C1 segment of cervical spinal cord (tissue), 14 donors: ENCODE measurements at places on chromosomes 2 and 18.

DNA sequence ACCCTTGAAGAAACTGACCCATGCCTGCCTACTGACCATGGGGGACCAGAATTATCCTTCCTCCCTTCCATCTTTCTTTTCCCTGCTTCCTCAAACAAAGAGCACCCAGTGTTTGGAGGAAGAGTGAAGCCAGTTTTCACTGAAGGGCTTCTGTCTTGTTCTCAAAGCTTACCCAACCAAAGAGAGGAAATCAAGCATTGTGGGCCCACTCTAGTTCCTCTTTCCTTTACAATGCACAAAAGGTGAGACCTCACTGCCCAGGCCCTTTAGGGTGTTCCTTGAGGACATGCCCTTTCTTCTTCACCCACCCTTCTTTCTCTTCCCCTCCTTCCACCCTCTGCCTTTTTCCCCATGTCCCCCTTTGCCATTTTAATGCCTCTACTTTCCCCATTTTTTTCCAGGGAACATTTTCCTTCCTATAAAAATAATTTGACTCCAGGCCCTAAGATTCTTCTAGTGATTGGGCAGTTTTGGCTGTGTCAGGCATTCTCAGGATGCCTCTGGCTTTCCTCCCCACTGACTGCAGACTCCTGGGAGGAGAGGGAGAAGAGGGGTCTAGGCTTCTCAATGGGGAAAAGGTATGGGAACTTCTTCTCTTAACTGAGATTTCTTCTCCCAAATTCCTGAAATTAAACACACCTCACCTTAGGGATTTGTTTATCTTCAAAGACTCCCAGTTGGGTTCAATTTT lies 126.6 kb upstream of the RMDN2 start:
- DNase-seq = no peak

DNA sequence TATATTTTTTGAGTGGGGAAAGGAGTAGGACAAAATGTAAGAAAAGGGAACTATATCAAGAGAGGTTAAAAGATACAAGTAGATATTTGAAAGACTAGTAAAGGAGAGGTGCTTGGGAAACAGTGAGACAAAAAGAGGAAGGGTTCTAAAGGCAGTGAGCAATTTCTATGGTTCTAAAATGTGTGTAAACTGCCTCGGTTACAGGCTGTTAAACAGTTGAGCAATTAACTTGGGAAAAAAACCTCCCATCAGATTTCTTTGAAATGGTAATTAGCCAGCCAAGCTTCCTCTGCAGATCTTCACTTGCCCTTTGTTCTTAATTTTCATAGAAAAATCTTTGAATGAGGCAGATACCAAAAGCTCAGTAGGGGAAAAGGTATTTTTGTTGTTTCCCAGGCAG lies 238.7 kb upstream of the KCNH7 start:
- DNase-seq = no peak

GRCh38 chr2:174761837-174762236 lies 2.4 kb downstream of the CHRNA1 start:
- DNase-seq = no peak

DNA sequence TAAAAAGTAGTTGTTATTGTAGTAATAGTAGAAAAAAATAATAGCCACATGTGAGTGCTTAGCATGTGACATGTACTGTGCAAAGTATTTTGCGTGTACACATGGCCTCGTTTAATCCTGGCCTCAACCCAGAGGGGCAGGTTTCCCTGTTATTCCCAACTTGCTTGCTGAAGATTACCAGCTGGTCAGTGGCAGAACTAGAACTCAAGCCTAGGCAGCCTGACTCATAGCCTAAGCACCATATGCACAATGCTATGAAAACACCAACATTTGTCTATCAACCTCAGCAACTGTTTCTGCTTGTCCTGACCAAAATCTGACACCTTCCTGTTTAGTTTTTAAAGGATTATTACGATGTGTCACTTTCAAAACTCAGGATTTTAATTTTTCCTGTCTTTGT lies 234.9 kb upstream of the SMAD7 start:
- DNase-seq = no peak

GRCh38 chr2:12333293-12333692 lies 383.4 kb upstream of the TRIB2 start:
- DNase-seq = no peak

- no peak for DNase-seq
Observed at GRCh38 chr2:31083234-31083993, 54.8 kb downstream of the GALNT14 start.

- no peak for DNase-seq
Observed at GRCh38 chr2:15023221-15023620, 390.7 kb downstream of the LRATD1 start.

- no peak for DNase-seq
Observed at GRCh38 chr2:159116922-159117321, 148.5 kb downstream of the TANC1 start.

GRCh38 chr2:46963941-46964673 lies 48.5 kb upstream of the MCFD2 start:
- no peak for DNase-seq

GRCh38 chr2:222311319-222311977 lies 12.7 kb upstream of the PAX3 start:
- no peak for DNase-seq

DNA sequence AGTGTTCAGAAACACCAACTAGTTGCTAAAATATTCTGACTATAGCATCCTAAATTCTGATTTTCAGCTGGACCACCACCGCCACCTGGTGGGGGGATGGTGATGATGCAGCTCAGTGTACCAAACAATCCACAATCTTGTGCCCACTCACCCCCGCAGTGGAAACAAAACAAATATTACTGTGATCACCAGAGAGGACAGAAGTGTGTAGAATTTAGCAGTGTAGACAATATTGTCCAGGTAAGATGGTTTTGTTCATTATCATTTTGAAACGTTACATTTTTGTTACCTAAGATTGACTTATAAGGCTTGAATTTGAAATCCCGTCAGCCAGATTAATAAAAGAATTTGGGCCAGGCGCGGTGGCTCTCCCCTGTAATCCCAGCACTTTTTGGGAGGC lies 31.7 kb upstream of the UBXN4 start:
- no peak for DNase-seq

DNA sequence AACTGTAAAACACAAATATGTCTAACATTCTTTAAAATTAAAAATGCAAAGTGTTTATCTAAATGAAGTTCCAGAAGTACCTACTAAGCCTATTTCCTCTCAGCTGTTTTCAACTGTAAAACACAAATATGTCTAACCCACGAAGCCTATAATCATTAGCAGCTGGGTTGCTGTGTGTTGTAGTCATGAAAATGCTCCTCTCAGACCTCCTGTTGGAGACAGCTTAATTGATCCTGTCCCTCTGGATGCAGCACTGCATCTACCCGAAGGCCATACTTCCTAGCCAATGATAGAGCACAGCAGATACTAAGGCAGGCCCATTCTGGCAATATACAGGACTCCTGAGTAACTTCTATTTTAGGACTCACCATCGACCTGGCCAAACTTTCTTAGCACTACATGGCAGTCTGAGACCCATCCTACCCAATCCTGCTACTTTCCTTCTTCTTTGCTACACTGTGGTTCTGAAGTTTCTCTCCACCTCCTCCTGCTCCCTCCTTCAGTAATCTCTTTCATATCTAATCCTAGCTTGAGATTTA lies 92.5 kb upstream of the RBBP8 start:
- no peak for DNase-seq

GRCh38 chr2:49973436-49973835 lies 819.1 kb upstream of the FSHR start:
- DNase-seq = no peak

GRCh38 chr2:144240656-144241339 lies 279.1 kb downstream of the ZEB2 start:
- DNase-seq = no peak

- no peak for DNase-seq
Observed at GRCh38 chr2:201378496-201379397, 21.6 kb upstream of the FLACC1 start.

DNA sequence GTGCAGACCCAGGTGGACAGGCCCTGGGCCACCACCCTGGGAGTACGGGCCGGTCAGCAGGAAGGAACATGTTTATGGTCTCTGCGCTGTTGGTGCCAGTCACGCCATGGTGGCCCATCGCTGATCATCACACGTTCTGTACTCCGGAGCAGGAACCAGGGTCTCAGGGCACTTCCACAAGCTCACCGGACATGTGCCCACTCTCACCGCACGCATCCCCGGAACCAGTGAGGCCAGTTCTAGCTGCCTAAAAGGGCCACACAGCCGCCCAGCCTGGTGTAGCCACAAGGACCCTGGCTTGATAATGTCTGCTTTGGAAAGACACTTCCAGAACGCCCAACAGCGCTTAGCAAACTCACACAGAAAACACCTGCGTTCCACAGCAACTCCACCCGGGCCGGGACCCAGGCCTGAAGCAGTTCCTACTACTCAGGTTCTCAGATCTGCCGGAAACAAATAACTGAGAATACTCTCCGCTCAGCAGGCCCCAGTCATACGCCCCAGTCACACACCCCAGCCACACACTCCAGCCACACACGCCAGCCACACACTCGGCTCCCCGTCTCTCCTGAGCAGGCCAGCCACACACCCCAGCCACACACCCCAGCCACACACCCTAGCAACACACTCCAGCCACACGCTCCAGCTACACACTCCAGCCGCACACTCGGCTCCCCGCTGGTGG lies 123.3 kb downstream of the HDAC4 start:
- no peak for DNase-seq

- no peak for DNase-seq
Observed at GRCh38 chr2:73110168-73111072, 2.3 kb downstream of the RAB11FIP5 start.

GRCh38 chr2:142058149-142058548 lies 72.7 kb downstream of the LRP1B start:
- no peak for DNase-seq

- no peak for DNase-seq
Observed at GRCh38 chr2:36329746-36330472, 25.7 kb upstream of the CRIM1 start.

DNA sequence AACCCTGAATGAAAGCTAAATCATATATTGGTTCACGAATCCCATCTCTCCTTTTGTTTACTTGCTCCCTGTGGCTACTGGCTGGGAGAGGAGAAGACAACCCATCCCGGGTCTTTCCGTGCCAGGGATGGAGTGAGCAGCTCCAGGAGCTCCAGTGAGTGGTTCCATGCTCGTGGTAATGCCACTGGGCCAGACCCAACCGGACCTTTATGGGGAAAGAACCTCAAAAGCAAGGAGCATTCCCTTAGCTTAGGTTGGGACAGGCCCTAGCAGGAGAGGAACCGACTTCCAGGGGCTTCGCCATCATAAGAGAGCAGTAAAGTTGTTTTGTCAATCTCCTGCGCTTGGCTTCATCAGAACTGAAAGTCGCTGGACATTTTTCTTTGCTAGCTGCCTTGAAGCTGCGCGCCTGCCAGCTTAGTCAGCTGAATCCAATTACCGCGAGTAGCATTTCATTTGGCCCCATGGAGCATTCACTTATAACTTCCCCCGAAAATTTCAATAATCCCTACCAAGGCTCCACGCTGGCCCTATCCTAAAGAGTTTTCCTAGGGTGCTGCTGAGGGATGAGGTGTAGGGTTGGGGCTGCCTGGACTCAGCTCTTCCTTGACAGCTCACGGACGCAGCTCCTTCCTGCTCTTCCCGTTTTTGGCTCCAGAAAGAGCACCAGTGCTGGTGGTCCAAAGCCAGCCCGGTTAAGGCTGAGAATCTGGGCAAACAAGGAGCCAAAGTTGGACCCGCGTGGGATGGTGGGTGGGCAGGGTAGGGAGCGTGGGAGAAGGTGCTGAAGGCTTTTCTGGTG lies 4.9 kb downstream of the HOXD3 start:
- DNase-seq = no peak
